ENCODE measurements at places on chromosomes 5 and 9. TPM values are rescaled to one million over a fixed set of nuclear protein-coding genes. Genes with fewer than 3 reads are reported as not detected.

EFNA5 gene
- total RNA-seq: 14.7 TPM

TAF1L gene
- total RNA-seq: not detected

FOXD1 gene
- 15.8 TPM for total RNA-seq

PCDHGA7 gene
- 0.95 TPM for total RNA-seq

PCDHGB5 gene
- 2.5 TPM for total RNA-seq

SPAG8 gene
- 0.51 TPM for total RNA-seq

CPEB4 gene
- total RNA-seq: 40.3 TPM

GEMIN5 gene
- total RNA-seq: 19.0 TPM

FOXD4L5 gene
- 0.05 TPM for total RNA-seq

PCDHA3 gene
- total RNA-seq: 0.90 TPM

FRMD3 gene
- 6.4 TPM for total RNA-seq

SARDH gene
- total RNA-seq: 0.12 TPM

TNC gene
- 0.58 TPM for total RNA-seq

ERBIN gene
- 32.5 TPM for total RNA-seq

MZB1 gene
- 0.20 TPM for total RNA-seq

PLCXD3 gene
- total RNA-seq: 0.21 TPM

IL5 gene
- 0.47 TPM for total RNA-seq

PHF2 gene
- total RNA-seq: 19.1 TPM

MARCHF11 gene
- total RNA-seq: not detected

LMX1B gene
- 1.8 TPM for total RNA-seq

ADAMTSL1 gene
- total RNA-seq: not detected

CSF2 gene
- 0.21 TPM for total RNA-seq

GABRA1 gene
- not detected for total RNA-seq

EGFL7 gene
- 51.5 TPM for total RNA-seq

RASGEF1C gene
- 0.23 TPM for total RNA-seq

GPR150 gene
- 0.13 TPM for total RNA-seq

F2RL2 gene
- 4.7 TPM for total RNA-seq

Data from A549 treated with dexamethasone at 1 μM for 4 hours (cell line).